Stimulated activated CD8-positive, alpha-beta memory T cell treated with anti-CD3 and anti-CD28 coated beads, Interleukin-7, amount 100 ng/mL, for 48 hours (primary cell): ENCODE measurements at places on chromosomes 16 and 17.

DNA sequence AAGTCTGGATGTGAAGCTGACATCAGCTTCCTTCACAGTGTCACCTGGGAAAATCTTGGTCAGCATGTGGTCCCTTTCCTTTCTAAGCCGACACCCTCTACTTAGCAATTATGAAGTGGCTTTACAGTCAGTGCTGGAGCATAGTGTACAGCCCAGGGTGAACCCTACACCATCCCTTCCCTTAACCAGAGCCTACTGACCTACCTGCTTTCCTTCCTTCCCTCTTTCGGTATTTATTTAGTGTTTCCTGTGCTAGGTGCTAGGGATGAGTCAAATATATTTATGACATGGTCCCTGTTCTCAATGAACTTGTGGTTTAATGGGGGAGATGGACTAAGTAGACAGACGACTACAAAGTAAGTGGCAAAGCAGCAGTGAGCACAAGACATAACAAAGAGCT is 77.5 kb downstream of the CDK5R1 start:
- DNase-seq, result no peak

DNA sequence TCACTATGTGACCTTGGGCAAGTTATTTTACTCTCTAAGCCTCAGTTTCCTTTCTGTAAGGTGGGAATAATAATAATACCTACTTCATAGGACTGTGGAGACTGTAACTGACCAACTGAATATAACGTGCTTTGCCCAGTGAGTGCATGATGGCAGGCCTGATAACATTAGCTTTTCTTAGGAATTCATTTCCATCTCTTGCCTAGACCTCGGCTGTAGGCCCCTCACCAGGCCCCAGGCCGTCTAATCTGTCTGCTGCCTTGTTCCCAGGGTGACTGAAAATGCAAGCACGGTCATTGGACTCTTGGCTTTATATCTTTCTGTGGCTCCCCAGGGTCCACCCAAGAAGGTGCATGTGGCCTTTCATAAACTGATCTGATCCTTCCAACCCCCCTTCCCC is 6.7 kb upstream of the UBE2O start:
- no peak for DNase-seq

- no peak for DNase-seq
Measured at GRCh38 chr16:17511340-17511739, 40.6 kb upstream of the XYLT1 start.

GRCh38 chr17:48143629-48144028 is 36.1 kb downstream of the SNX11 start:
- no peak for DNase-seq

GRCh38 chr16:51228097-51228659 is 77.1 kb upstream of the SALL1 start:
- DNase-seq, result no peak

GRCh38 chr16:9443864-9444263 is 352.4 kb downstream of the HAPSTR1 start:
- DNase-seq, result no peak

GRCh38 chr16:69917739-69918138 is 33.4 kb upstream of the CLEC18A start:
- no peak for DNase-seq

DNA sequence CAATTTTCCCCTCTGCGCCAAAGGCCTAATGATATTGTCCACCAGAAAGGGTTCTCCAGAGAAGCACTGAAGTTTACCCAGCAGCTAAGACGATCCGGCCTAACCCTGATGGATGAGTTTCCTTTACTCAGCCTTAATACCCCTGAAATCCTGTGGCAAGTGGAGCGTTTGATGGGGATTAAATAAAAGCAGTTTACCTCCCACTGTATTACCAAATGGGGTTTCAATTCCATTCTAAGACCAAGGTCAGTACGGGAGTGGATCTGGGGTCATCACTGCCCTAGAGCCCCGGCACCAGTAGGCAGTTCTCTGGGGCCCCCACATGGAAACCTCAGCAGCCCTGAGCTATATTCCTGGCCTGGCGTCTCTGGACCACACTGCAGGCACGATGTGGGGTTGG is 97.1 kb upstream of the NOL11 start:
- no peak for DNase-seq

DNA sequence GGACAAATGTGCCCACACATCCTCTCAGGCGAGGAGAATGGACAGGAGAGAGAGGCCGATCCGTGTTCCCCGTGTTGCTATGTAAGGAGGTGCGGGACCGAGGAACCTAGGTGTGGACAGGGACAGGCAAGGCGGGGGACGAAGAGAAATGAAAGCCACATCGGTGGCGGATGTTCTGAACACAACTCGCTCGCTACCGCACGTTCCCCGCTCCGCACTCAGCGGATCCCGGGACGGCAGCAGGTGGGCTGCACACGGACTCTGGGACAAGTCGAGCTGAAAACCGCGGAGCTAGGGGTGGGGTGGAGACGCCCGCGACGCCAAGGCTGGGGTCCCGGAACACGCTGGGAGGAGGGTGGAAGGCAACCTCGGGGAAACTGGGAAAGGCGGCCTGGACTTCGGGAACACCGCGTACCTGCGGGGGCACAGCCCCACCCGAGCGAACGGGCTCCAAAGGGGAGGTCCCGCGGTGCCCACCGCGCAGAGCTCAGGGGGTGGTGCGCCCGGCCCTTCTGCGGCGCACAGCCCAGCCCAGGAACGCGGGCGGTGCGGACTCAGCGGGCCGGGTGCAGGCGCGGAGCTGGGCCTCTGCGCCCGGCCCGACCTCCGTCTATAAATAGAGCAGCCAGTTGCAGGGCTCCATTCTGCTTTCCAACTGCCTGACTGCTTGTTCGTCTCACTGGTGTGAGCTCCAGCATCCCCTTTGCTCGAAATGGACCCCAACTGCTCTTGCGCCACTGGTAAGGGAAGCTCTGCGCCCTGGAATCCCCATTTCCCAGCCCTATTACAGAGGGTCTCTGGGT is at the start of gene MT1E:
MT1E (plus strand) TSS at position 642 of the 803 bp plus-strand sequence; CDS start at position 713, 71 bp downstream.
- peak; percentile 52 for DNase-seq

- no peak for DNase-seq
Measured at GRCh38 chr16:26374279-26374925, 682.6 kb downstream of the HS3ST4 start.

- DNase-seq, result no peak
Measured at GRCh38 chr17:75404223-75404730, 1.2 kb downstream of the GRB2 start.
